ENCODE measurements at places on chromosomes 3 and 15. TPM values are rescaled to one million over a fixed set of nuclear protein-coding genes. Genes with fewer than 3 reads are reported as not detected.

OR5K2 gene
- not detected for total RNA-seq

SH2D7 gene
- total RNA-seq = not detected

CXCR6 gene
- 8.0 TPM for total RNA-seq

RETNLB gene
- total RNA-seq = not detected

CPLX3 gene
- total RNA-seq = not detected

SPINT1 gene
- total RNA-seq = 9.6 TPM

GP5 gene
- total RNA-seq = 0.31 TPM

PGBD4 gene
- total RNA-seq = 3.4 TPM

IMPG2 gene
- total RNA-seq = 0.06 TPM

PPARG gene
- 0.53 TPM for total RNA-seq

All from activated CD8-positive, alpha-beta memory T cell treated with anti-CD3 and anti-CD28 coated beads for 36 hours (primary cell).